ENCODE measurements at places on chromosomes 2 and 18.
A peak's percentile ranks its signal among the peaks of the same experiment; 100 is the strongest.

DNA sequence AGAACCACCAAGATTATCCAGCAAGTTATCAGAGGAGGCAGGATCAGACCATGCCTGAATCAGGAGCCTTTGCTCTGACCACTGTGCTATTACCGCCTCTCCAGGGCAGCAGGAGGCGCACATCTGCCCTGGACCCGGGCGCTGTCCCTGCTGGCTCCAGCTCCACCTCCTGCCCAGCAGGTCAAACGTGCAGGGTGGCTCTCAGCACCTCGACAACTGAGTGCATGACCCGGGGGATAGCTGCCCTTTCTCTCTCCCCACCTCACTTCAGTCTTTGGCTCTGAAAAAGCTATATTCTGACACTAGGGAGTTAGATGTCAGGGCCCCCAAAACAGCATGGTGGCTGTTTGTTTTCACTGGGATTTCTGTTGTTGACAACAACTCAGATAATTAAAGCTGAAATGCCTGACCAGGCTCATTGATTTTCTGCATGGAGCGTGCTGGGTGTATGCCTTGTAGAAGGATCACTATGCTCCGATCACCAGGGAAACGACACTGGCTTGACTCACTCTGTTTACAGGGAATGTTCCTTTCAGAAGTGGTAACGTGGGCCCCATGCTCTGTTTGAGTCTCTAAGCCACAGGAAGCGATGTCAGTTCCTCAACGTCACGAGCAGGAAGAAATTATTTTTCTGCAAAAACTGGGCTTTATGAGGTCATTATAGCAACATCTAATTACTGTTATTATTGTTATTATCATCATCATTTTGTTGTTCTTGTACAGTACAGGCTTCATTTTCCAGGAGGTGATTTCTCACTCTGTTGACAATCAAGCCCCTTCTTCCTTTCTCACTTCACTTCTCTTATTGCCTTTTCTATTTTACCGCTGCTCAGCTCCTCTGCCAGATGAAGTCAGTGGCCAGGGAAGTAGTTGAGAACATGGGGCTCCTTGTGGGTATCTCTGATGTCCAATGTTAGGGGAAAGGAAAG is 125.6 kb downstream of the PLB1 start:
- peak; percentile 96 for ATAC-seq

DNA sequence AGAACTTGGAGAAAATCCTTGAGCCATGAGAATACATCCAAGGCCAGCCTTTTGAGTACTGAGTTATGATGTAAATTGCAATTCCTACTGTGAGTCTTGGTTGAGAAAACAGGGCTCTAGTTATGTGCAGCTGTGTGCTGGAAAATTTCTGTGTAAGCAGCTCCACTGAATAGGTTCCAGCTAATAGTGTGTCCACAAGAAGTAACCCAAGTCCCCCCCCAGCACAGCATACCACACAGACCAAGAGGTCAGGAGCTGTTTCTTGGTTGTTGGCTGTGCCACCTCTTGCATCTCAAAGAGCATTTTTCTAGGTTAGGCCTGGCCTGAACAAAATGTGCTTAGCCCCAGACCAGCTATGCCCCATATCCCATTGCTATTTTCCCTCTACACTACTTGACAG is 36.8 kb upstream of the APCDD1 start:
- ATAC-seq: no peak

GRCh38 chr2:219737270-219737691 is 109.9 kb downstream of the SLC4A3 start:
- peak; percentile 85 for ATAC-seq

DNA sequence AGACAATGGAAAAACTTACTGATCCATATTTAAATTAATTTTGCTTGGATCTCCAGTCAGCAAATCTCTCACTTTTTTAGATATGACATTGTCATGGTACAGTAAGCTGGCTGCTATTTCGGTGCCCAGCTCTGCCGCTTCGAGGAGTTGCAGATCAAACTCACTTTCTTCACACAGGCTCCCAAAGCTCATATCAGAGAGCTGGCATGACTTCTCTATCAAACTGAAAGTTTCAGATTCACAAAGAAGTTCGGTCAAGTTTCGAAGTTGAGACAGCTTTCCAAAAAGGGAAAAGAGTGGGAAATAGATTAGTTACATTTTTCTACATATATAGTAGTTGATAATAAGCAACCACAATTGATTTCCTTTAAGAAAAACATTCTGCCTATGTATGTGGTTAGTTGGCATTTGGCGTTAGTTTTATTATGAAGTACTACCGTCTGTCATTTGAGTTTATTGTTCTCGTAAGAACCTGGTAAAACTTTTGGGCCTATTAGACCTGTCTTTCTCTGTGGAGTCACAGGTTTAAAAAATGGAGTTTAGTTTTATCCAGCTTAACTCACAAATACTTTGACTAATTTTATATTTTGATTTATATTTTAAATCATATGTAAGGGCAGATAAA is 118.8 kb downstream of the ABCA12 start:
- ATAC-seq: no peak

DNA sequence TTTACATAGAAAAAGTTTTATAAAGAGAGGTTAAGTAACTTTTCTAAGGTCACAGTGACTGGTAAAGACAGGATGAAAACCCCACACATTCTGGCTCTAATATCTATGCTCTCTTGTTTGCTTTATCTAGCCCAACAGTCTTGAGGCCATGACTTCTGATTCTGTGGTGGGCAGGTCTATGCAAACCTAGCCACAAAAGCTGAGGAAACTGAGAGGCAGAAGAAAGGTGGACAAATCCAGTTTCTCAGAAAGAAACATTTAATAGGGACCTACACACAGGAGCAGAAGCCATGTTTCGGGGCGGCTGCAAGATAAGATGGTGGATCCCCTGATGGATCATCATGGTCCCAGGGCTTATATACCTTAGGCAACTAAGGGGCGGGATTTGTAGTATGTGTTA is 21.8 kb downstream of the HSPD1 start:
- ATAC-seq: no peak

- ATAC-seq: no peak
Measured at GRCh38 chr2:135504811-135505210, 26.2 kb downstream of the ZRANB3 start.

DNA sequence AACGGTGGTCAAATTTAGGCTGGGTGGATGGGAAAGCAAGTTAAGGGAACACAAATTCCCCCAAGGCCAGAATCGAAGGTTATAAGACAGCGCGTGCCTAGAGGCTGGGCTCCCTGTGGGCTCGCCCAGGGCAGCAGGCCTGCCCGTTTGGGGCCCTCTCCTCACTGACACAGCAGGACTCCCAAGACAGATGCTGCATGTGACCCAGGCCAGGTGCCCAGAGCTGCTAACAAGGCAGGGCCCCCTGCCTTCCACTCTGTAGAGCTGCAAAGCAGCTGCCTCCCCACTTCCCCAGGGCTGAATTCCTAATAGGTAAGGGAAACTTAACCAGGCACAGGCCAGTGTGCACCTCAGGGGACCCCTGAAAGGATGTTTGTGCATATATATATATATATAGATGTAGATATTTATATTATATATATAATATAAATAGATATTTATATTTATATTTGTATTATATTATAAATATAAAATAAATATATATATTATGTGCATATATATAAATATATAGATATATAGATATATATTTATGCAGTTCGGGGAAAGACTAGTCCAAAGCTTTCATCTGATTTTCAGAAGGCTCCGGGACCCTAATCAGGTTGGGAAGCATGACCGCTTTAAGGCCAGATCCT is 43.7 kb downstream of the TMEM37 start:
- no peak for ATAC-seq

GRCh38 chr2:160603771-160604510 is 110.3 kb upstream of the RBMS1 start:
- no peak for ATAC-seq

- no peak for ATAC-seq
Measured at GRCh38 chr18:7598167-7599047, 31.3 kb downstream of the PTPRM start.

GRCh38 chr2:101704046-101704466 is 6.5 kb downstream of the MAP4K4 start:
- no peak for ATAC-seq

DNA sequence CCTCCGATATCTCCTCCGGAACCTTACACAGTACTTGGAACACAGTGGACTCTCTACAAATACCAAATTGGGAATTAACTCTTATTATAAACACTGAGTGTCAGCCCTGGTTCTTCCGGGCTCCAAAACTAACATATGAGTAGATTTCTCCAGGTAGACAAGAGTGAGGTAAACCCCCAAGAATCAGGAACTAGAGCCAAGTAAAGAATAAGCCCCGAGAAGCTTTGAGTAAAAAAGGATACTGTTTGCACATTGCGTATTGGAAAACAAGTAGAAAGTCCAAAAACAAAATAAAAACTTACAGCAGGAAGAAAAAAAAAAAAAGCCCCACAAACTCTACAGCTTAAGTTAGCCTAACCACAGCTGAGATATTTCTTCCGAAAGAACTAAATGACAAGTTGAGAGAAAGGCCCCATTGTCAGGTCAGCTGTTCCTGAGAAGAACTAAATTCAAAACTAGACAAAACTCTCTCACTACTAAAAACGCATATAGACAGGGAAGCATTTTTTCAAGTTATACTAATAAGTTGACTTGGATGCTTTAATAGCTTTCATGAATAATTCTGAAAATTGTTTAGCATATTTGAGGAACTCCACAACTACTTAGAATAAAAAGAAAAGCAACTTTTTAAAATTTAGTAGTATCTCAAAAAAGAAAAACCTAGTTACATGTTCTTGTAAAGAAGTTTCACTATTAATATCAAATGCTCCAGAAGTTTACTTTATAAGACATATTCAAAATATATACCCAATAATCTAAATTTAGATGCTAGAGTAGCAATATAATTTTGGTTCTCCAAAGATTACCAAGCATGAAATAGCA is 4.3 kb upstream of the HAAO start:
- ATAC-seq: no peak

DNA sequence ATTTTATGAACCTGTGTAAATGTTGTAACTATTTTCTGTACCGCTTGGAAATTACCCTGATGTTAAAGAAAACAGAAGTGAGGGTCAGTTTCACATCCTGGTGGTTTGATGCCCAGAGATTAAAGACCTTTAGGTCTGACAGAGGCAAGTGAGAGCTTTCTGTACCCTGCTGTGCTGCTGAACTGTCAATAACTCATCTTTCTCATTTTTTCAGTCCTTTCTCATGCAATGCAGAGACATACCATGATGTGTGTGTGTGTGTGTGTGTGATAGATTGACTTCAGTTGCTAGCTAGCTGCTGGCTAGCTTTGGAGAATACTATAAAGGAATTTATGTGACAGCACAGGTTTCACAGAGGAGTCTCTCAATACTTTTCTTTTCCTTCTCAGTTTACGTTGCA is 2025.6 kb upstream of the LRRTM1 start:
- ATAC-seq: peak; percentile 95

GRCh38 chr18:74419761-74420160 is 37.3 kb downstream of the DIPK1C start:
- ATAC-seq: no peak

DNA sequence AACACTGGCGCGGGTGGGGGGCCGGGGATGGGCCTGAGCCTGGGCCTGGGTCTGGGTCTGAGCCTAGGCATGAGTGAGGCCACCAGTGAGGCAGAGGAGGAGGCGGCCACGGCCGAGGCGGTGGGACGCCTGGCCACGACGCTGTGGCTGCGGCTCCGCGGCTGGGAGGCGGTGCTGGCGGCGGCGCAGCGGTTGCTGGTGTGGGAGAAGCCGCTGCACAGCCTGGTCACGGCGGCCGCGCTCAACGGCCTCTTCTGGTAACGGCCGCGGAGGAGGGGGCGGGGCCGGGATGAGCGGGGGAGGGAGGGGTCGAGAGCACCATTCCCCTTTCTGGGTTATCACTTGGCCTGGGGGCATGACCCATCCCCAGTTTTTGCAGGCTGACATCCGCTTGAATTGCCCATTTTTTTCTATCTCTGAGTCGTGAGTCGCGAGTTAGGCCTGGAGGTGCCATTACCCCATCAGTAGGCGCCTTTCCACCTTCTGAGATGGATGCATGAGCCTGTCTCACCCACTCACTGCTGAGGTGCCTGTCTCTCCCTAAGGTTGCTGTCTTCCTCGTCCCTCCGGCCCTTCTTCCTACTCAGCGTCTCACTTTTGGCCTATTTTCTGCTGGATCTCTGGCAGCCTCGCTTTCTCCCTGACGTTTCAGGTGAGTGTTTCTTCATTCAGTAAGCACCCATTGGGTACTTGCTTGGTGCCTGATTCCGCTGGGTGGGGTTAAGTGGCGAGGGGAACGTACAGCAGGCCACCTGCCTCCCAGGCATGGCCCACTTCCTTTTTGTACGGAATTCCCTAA is 501 bp downstream of the RETREG2 start:
- no peak for ATAC-seq

DNA sequence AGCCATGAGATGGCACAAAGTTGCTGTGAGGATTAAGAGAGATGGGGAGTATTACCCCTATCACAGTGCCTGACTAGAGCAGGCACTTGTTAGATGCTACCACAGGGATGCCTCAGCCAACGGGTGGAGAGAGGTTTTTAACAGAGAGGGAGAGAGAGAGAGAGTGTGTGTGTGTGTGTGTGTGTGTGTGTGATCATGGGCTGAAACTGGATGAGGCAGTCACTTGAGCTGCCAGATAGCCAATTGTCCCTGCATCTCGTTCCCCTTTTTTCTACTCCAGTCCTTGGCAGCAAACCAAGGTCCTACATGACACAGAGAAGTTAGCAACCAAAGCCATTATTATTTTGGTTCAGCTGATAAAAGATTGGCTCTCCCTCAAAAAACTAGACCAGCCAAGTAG is 3.0 kb downstream of the CD8A start:
- peak; percentile 47 for ATAC-seq

- peak; percentile 12 for ATAC-seq
Measured at GRCh38 chr18:35158728-35159450, 81.9 kb upstream of the ZNF397 start.

DNA sequence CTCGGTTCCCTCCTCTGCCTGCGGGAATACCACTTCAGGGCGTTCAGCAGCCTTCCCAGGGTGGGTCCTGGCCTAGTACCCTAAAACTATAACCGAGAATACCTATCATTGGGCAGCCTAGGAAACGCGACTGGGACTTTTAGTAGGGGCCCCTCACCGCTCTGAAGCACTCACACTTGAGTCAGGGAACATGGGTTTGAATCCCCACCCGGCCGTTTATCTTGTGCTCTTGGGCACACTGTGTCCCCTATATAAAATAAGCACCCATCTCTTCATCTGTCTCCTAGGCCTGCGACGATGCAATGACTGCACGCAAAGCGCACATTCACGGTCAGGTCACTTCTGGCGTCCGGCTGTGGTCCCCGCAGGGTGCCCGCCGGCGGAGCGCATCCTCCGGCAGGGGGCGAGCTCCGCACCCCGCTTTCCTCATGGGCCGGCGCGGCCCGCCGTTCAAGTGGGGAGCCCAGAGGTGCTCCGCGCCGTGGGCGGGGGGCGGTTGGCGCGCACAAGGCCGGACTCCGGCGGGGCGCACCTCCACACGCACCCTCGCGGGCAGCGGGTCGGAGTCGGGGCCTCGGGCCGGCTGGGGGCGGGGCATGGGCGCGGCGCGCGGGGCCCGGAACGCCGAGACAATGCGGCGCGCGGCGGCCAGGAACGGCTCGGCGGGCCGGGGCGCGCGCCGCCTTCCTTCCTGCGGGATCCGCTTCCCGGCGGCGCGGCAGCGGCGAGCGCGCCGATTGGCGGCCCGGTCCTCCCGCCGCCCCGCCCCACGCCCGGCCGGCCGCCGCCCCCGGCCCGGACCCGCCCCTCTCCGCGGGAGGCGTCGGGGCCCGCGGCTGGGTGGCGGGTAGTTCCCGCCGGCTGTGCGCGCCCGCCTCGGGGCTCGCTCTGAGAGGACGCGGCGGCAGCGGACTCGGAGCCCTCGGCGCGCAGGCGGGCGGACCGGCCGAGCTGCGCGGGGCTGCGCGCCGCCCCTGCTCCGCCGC is at the start of gene ASAP2:
ASAP2 (plus strand) TSS at position 850 of the 986 bp plus-strand sequence. CDS start 293 bp downstream, outside the sequence.
- peak; percentile 87 for ATAC-seq

- ATAC-seq: no peak
Measured at GRCh38 chr18:10329101-10329500, 125.3 kb upstream of the APCDD1 start.

- no peak for ATAC-seq
Measured at GRCh38 chr18:77059294-77059916, 73.2 kb downstream of the MBP start.

Measured in motor neuron (in vitro differentiated cells).